ENCODE measurements at places on chromosomes 7 and 10.

- no peak for DNase-seq
These were observed 17.5 kb upstream of the MTPN start for GRCh38 chr7:135994466-135995205.

GRCh38 chr10:44309939-44310761 is 74.7 kb downstream of the CXCL12 start:
- DNase-seq: peak; percentile 76

- peak; percentile 93 for DNase-seq
These were observed 4.6 kb upstream of the VGF start for GRCh38 chr7:101169838-101170551.

DNA sequence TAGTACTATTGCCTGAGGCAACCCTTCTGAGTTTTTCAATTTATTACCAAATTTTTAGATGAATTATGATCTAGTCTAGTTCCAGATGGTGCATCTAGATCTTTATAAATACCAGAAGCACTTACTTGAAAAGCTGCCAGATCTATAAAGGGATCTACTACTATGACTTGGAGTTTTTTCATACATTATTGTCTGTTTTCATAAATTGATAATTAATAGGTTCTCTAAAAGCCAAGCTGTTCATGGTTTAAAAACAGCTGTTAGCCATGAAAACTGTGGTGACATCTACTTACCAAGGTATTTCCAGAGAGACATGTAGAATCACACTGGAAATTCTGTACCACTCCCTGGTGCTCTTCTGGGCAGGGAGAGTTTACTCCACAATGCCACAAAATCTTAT is 786.5 kb upstream of the C7orf33 start:
- DNase-seq: no peak

- DNase-seq: peak; percentile 23
These were observed 74.0 kb upstream of the NANOS1 start for GRCh38 chr10:118955531-118955930.

DNA sequence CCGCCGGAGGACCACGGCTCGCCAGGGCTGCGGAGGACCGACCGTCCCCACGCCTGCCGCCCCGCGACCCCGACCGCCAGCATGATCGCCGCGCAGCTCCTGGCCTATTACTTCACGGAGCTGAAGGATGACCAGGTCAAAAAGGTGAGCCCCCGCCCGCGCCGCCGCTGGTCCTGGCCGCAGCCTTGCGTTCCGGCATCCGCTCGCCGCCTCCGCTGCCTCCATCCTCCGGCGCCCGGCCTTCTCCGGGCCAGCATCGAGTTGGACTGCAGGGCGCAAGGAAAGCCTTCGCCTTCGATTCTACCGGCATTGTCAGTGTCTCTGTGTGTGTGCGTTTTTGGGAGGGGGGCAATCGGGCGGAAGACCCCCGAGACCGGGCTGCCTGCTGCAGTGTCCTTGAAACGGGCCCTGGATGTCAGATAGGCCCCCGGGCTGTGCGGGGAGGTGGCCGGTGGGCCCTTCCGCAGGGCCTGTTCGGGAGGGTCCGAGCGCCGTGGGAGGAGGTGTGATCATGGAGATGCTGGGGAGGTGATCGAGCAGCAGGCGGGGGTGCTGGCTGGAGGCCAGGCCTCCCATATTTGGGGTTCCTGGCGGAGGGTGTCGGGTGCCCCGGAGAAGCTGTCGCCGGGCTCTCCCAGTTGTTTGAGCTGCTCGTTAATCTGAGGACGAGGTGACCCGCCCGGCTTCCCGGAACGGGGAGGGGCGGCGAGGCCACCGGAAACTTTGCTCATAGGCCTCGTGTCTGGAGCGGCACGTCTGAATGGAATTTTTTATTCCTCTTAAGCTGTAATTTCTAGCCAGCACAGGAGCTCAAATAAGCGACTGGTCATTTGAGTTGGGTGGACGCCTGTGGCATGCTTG is 40.8 kb downstream of the HK1 start:
- no peak for DNase-seq

GRCh38 chr7:158517072-158517471 is 70.6 kb downstream of the PTPRN2 start:
- DNase-seq: no peak
